ENCODE measurements at places on chromosomes 6 and 20.

GRCh38 chr20:8078528-8078914 lies 53.5 kb upstream of the PLCB1 start:
- no peak for DNase-seq

GRCh38 chr6:3489961-3490624 lies 33.2 kb upstream of the SLC22A23 start:
- no peak for DNase-seq

DNA sequence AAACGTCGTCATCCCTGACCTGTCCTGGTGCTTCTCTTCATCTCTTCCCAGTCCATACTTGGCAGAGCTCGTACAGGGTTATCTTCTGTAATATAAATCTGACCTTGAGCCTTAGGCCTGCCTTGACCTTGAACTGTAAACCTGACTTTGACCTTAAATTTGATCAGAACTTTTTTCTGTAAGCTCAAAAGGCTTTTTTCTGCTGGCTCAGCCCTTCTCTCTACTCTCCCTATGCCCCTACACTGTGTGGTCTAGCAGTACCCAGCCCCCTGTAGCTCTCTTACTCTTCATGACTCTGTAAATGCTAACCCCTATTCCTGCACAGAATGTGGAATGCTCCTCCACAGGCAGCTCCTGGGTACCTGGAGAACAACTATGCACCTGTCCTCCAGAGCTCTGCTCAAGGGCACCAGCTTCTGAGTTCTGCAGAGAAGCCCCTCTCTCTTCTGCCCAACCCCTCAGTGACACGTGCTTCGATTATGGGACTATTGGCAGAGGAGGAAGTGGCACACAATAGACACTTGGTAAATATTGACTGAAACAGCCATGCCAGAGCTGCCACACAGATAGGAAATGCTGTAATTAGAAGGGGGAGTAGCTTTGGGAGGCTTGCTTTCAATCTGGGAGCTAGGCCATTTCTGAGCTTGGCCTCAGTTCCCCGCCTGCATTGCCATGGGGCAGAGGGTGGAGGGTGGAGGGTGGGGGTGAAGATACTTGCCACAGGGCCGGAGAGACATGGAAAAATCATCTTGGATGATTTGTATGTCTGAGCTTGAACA lies 15.4 kb downstream of the SNPH start:
- peak; percentile 2 for DNase-seq

DNA sequence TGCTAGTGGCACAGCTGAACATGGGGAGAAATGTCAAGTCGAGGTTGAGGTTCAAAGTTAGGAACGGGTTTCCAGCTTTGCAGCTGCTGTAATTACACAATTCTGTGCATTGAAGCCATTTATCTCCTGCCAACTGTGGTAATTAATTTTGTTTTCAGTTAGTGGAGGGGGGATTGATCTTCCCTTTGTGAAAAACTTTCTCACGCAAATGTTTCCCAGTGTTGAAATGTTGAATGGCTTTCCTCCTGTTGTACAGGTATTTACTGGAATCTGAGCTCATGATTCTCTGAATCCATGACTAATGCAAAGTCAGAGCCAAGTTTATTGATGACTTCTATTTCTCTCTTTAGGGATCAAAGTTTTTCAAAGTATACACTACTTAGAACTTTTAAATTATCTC lies 198.4 kb upstream of the SLC35B3 start:
- no peak for DNase-seq

GRCh38 chr20:58880994-58881752 lies 28.7 kb downstream of the GNAS start:
- DNase-seq, result no peak

DNA sequence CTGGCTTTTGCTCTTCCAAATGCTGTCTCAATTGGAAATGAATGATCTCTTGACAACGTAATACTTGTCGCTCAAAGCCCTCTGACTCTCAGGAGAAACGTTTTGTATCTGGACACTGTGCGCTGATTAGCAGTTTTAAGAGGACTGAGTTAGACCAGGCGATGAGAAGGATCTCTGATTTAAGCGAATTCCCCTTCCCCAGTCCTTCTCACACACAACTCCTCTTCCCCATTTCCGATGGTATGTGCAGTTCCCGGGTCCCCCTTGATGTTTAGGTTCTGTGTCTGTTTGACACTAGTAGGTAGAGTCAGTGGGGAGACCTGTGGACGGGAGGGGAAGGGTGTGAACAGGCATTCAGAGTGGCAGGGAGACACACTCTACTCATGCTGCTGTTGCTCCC lies 2.5 kb downstream of the ZDHHC14 start:
- DNase-seq, result no peak

- DNase-seq, result peak; percentile 47
Observed at GRCh38 chr6:138588805-138589434, 89.6 kb upstream of the NHSL1 start.

All from breast epithelium (tissue), 4 donors.